ENCODE measurements at places on chromosomes 4 and X.

GRCh38 chrX:136954930-136955329 is 74.4 kb upstream of the RBMX start:
- no peak overlapping the region for H3K27ac ChIP-seq
- no peaks in the 10 kb centered on the region for H3K27me3 ChIP-seq
- no peak overlapping the region for H3K4me3 ChIP-seq
- no peak for DNase-seq
- no peaks in the 10 kb centered on the region for H3K4me1 ChIP-seq
- H3K36me3 ChIP-seq = no peaks in the 10 kb centered on the region

DNA sequence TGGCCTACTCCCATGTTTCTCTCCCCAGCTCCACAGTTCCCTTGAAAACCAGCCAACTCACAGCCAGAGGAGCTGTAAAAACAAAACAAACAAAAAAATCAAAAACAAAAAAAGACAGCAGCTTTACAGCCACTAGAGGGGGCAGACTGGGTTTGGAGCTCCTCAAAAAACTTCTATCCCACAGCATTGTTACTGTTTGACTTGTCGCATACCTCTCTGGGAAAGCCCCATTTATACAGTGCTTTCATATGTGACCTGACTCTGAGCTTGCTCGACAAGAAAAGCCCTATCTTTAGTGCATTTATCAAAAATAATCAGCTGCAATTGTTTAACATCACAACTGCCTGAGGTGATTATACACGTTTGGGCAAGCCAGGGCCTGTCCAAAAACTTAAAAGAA is 21.6 kb downstream of the TSPAN6 start:
- no peak overlapping the region for H3K27ac ChIP-seq
- H3K4me3 ChIP-seq = no peak overlapping the region
- H3K36me3 ChIP-seq = no peaks in the 10 kb centered on the region
- no peaks in the 10 kb centered on the region for H3K4me1 ChIP-seq

- no peaks in the 10 kb centered on the region for H3K36me3 ChIP-seq
- H3K4me1 ChIP-seq = no peaks in the 10 kb centered on the region
- no peaks in the 10 kb centered on the region for H3K27me3 ChIP-seq
- no peak overlapping the region for H3K27ac ChIP-seq
- DNase-seq = no peak
Measured at GRCh38 chrX:134551376-134552048, 91.5 kb downstream of the HPRT1 start.

DNA sequence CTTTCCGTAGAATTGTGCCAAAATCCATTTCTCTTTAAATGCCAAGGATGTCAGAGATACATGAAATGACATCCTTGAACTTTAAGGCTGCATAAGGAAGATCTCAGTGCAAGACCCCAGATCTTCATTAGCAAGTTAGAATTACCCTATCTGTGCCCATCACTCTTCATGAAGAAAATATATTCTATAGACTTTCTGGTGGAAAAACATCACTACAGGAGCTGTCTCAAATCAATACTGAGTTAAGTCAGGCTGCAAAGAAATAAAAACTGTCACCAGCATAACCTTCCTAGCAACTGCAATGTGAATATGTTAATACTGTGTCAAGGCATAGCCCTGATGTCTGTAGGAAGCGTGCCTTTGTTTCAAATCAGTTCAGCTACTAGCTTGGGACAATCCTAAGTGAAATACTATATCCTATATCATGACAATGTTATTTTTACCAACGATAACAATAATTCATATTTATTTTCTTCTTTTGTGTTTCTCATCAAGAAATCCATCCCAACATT is 173.3 kb downstream of the TBCK start:
- no peak overlapping the region for H3K4me3 ChIP-seq
- no peaks in the 10 kb centered on the region for H3K36me3 ChIP-seq
- no peaks in the 10 kb centered on the region for H3K27me3 ChIP-seq
- H3K4me1 ChIP-seq = no peaks in the 10 kb centered on the region
- H3K27ac ChIP-seq = no peak overlapping the region

DNA sequence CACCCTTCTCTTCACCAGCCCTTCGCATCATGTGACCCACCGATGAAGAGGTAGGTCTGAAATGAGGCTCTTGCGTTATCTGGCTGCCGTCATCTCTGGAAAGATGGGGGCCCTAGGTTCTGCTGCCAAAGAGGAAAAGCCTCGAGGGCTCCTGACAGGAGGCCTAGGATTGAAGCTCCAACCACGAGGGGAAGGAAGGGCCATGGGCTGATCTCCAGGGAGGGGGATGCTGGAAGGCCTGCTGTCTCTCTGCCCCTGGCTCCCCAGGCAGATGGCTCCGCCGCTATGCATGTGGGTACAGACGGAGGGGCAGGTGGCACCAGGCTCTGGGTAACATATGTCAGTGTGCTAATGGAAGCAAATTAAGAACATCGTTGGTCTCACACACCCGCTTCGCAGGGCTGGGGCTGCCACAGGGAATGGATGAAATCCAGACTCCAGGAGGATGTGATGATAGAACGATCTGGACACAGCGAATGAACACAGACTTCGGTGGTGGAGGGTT is 44.9 kb downstream of the AFAP1 start:
- no peak overlapping the region for H3K4me3 ChIP-seq
- no peak for DNase-seq
- no peak overlapping the region for H3K27ac ChIP-seq
- H3K4me1 ChIP-seq = no peaks in the 10 kb centered on the region
- no peaks in the 10 kb centered on the region for H3K27me3 ChIP-seq

- H3K4me3 ChIP-seq = no peak overlapping the region
- no peaks in the 10 kb centered on the region for H3K36me3 ChIP-seq
- H3K27ac ChIP-seq = no peak overlapping the region
- H3K4me1 ChIP-seq = no peaks in the 10 kb centered on the region
- DNase-seq = no peak
Measured at GRCh38 chr4:105632599-105632998, 75.9 kb downstream of the INTS12 start.

- no peak overlapping the region for H3K27ac ChIP-seq
- peaks cover 8% of the 10 kb centered on the region for H3K4me1 ChIP-seq
- no peaks in the 10 kb centered on the region for H3K36me3 ChIP-seq
- H3K4me3 ChIP-seq = no peak overlapping the region
- H3K27me3 ChIP-seq = no peaks in the 10 kb centered on the region
- DNase-seq = peak; percentile 4
Measured at GRCh38 chrX:72043636-72044035, 88.1 kb downstream of the RTL5 start.

DNA sequence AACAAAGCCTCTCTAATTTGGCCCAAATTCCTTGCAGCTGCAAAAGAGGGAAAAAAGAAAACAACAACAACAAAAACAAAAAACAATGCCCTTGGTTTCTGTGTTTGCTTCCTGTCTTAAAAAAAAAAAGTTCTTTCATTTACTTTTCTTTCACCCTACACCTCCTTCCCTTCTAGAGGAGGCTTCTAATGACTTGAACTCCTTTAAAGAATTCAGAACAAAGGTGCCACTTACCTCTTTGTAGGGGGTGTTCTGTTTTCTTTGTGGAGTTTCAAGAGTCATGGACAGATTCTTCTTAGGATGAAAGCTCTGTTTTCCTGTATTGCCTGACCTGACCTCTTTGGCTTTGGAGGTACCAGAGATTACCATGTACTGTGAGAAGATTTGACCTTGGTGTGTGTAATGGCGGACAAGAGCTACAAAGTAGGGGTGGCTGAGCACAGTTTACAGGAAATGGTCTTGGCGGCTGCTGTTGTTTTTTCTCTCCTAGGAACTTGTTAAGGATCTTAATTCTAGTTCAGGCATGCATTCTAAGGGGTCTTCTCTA is 72.4 kb upstream of the S100G start:
- H3K36me3 ChIP-seq = no peaks in the 10 kb centered on the region
- H3K4me3 ChIP-seq = no peak overlapping the region
- no peak for DNase-seq
- no peaks in the 10 kb centered on the region for H3K4me1 ChIP-seq

GRCh38 chr4:184389978-184390900 is 84.1 kb downstream of the IRF2 start:
- no peaks in the 10 kb centered on the region for H3K27me3 ChIP-seq
- peaks cover 51% of the 10 kb centered on the region for H3K4me1 ChIP-seq
- peak overlapping the region; percentile 57 for H3K27ac ChIP-seq
- H3K36me3 ChIP-seq = peaks cover 46% of the 10 kb centered on the region

DNA sequence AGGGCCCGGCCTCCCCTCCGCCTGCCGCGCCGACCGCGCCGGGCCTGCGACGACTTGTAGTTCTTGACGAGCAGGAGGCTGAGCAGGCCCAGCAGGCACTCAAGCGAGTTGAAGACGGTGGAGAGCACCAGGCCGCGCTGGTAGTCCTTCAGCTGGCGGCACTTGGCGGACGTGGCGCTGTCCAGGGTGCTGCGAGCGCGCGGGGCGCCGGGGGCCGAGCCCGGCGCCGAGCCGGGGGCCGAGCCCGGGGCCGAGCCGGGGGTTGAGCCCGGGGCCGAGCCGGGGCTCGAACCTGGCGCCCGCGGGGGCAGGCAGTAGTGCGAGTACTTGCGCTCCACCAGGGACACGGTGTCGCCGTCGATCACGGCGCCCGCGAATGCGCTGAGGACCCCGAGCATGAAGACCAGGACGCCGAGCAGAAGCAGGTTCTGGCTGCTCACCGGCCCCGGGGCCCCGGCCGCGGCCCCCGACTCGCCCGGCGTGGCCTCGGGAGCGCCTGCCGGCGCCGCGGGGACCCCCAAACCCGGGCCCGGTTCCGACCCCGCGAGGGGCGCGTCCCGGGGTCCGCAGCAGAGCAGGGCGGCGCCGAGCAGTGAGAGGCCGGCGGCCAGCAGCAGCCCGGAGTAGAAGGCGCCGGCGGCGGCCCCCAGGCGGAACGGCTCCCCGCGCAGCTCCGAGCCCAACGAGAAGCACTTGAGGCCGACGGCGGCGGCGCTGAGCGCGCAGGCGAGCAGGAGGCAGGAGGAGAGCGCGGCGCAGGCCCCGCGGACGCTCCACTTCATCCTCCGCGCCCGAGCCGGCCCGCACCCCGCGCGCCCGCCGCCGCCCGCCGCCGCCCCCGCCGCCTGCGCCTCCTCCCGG is 584 bp downstream of the TMEM271 start:
- H3K27me3 ChIP-seq = peaks cover 10% of the 10 kb centered on the region
- no peaks in the 10 kb centered on the region for H3K36me3 ChIP-seq
- H3K27ac ChIP-seq = no peak overlapping the region
- peaks cover 18% of the 10 kb centered on the region for H3K4me1 ChIP-seq
- no peak for DNase-seq

GRCh38 chr4:170025523-170026252 is 507 bp downstream of the MFAP3L start:
- no peak for DNase-seq
- peak overlapping the region; percentile 2 for H3K27ac ChIP-seq
- H3K36me3 ChIP-seq = no peaks in the 10 kb centered on the region
- no peaks in the 10 kb centered on the region for H3K4me1 ChIP-seq
- H3K27me3 ChIP-seq = no peaks in the 10 kb centered on the region
- H3K4me3 ChIP-seq = peak overlapping the region; percentile 79

GRCh38 chrX:71895607-71896006 is 15.0 kb upstream of the NHSL2 start:
- DNase-seq = no peak
- H3K4me3 ChIP-seq = no peak overlapping the region
- H3K36me3 ChIP-seq = no peaks in the 10 kb centered on the region
- no peak overlapping the region for H3K27ac ChIP-seq

Measured in right atrium auricular region (tissue), 2 donors.